ENCODE measurements at places on chromosomes 3 and 15.

DNA sequence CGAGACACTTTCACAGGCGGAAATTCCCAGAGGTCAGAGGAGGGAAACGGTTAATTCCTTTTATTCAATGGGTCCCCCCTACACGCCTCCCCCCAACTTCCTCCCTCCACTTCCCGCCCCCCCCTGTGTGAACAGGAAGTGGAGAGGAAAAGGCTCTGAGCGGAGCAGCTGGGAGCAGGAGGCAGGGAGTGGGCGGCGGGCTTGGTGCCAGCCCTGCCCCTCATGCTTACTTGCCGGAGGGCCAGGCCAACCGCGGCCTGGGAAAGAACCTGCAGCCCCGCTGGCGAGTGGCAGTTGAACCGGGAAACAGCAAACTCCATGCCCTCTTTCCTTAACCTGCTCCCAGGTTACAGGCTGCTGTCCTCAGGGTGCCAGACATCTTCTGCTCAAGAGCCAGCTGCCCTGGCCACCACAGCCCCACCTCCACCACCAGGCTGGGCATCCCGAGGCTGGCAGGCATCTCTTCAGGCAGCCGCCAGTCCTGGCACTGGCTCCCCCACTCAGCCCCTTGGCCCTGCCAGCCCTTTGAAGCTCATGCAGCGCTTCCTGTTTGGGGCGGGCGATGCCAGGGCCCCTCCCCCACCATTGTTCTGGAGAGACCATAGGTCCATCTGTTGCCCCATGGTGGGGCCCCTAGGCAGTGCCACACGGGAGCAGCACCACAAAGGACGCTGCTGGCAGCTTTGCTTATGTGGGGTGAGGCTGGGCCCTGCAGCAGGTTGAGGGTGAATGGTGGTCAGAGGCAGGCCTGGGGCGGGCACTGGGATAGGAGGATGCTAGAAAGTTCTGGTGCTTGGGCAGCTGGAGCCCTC lies 12.9 kb downstream of the VPS18 start:
- peak; percentile 75 for DNase-seq

GRCh38 chr15:78565951-78566774 lies 843 bp downstream of the CHRNA5 start:
- no peak for DNase-seq

- DNase-seq = no peak
These were observed 30.7 kb upstream of the ANPEP start for GRCh38 chr15:89845305-89845893.

- DNase-seq = no peak
These were observed 11.5 kb downstream of the SEMA3F start for GRCh38 chr3:50166620-50167019.

All from lower lobe of right lung (tissue), 2 donors.